ENCODE measurements at places on chromosomes 11 and 22.

DNA sequence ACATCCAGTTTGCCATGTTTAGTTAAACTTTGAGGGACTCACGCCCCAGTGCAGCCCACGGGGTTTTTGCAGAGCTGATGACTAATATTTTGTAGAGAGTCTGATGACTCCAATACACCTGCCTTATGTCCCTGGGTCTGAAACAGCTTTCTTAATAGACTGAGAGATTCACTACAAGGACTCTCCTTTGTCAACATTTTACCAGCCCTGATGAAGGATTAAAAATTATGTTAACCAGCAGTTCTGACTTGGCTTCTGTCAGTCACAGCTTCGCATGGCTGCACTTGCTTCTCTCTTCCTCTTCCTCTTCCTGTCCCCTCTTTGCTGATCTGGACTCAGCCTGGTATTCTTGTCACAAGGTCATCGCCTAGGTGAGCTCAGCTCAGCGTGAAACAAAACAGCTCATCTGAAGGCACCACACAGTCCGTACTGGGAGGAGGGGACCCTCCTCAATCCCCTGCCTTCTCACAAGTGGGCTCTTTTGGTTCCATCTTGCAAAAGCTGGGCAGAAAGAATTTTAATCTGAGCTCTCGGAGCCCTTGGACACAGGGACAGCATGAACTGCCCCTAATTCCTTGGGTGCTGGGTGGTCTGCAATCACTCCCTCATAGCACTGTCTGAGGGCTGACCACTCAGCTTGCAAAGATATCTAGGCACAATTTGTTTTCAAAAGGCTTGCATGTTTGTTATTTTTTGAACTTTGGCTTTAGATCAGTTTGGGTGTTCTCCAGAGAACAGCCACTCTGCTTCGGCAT is 38.1 kb upstream of the POU2AF1 start:
- DNase-seq, result no peak

- DNase-seq, result no peak
These were observed 370.1 kb downstream of the OPCML start for GRCh38 chr11:133162227-133162626.

DNA sequence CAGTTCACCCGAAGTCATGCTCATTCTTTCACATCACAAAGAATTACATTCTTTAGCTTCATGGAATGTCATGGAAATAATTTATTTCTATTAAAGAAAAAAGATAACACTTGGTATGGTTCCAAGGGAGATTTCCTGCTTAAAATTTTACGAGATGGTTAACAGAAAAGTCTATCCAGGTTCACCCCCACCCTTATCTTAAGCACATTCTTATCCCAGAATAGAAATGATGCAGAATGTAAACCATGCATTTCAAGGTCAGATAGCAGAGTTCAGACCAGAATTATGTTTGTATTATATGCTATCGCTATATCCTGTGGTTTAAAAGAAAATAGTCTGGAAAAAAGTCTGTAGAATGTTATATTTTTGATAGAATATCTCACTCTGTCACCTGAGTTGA is 58.7 kb downstream of the GAS2 start:
- DNase-seq, result no peak

DNA sequence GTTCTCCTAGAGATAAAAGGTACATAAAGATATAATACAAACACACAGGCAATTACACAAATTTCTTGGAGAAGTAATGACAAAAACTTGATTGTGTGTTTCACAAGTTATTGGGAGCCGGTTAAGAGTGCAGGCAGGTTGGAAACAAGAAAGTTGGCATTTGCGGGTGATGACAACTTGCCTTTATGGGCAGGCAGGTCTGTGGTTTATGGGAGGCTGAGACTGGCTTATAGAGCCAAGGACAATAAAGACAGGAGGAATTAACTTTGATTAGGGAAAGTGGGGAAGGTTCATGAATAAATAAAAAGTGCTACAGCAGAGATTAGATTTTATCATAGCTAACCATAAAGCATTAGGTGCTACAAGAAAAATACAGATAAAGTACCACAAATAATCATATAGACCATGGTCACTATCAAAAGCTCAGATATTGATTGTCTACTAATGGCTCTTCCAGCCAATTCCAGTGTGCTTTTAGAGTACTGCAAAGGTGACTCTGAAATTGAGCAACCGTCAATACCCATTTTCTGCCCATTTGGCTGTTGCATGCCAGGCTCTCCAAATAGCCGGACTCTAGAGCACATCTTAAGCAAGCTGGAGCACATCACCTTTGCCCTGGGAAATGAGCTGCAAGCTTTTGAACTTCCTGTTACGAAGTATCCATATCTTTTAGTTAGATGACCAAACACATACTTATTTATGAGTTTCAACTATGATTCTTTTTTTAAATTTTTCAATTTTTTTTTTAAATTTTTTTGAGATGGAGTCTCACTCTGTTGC is 33.9 kb upstream of the GAB2 start:
- no peak for DNase-seq

- DNase-seq, result no peak
These were observed 12.1 kb downstream of the CPSF7 start for GRCh38 chr11:61417670-61418069.

Data from astrocyte of the spinal cord (primary cell).